ENCODE measurements at places on chromosomes 11 and 22. TPM values are rescaled to one million over a fixed set of nuclear protein-coding genes. Genes with fewer than 3 reads are reported as not detected.

DNA sequence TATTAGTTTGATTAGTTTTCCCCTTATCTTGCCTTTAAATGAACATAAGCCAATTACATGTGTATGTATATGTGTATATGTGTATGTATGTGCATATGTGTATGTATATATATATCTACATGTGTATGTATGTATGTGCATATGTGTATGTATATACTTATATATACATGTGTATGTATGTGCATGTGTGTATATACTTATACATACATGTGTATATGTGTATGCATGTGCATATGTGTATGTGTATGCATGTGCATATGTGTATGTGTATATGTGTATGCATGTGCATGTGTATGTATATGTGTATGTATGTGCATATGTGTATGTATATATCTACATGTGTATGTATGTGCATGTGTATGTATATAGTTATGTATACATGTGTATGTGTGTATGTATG lies 65.5 kb upstream of the CCT8L2 start:
- H3K27me3 ChIP-seq: no peaks in the 10 kb centered on the region
- H3K36me3 ChIP-seq: no peaks in the 10 kb centered on the region
- no peak for DNase-seq

GRCh38 chr22:20423008-20423905 lies 14.4 kb downstream of the SCARF2 start:
- peaks cover 21% of the 10 kb centered on the region for H3K27me3 ChIP-seq
- peaks cover 10% of the 10 kb centered on the region for H3K36me3 ChIP-seq
- H3K4me1 ChIP-seq: peaks cover 25% of the 10 kb centered on the region
- H3K27ac ChIP-seq: peak overlapping the region; percentile 33

GRCh38 chr11:15569305-15570025 lies 454.7 kb downstream of the INSC start:
- H3K4me3 ChIP-seq: no peak overlapping the region
- H3K4me1 ChIP-seq: no peaks in the 10 kb centered on the region
- H3K27ac ChIP-seq: peak overlapping the region; percentile 41
- no peaks in the 10 kb centered on the region for H3K36me3 ChIP-seq
- DNase-seq: no peak
- no peaks in the 10 kb centered on the region for H3K27me3 ChIP-seq

Gene CST6
- total RNA-seq: 11.0 TPM

- H3K36me3 ChIP-seq: no peaks in the 10 kb centered on the region
- no peak overlapping the region for H3K4me3 ChIP-seq
- peaks cover 18% of the 10 kb centered on the region for H3K4me1 ChIP-seq
These were observed 13.0 kb downstream of the OAF start for GRCh38 chr11:120223793-120224192.

GRCh38 chr11:95243673-95244072 lies 12.7 kb upstream of the SESN3 start:
- no peak overlapping the region for H3K4me3 ChIP-seq
- H3K4me1 ChIP-seq: peaks cover 6% of the 10 kb centered on the region
- no peaks in the 10 kb centered on the region for H3K27me3 ChIP-seq
- no peak for DNase-seq
- H3K27ac ChIP-seq: no peak overlapping the region
- no peaks in the 10 kb centered on the region for H3K36me3 ChIP-seq

DNA sequence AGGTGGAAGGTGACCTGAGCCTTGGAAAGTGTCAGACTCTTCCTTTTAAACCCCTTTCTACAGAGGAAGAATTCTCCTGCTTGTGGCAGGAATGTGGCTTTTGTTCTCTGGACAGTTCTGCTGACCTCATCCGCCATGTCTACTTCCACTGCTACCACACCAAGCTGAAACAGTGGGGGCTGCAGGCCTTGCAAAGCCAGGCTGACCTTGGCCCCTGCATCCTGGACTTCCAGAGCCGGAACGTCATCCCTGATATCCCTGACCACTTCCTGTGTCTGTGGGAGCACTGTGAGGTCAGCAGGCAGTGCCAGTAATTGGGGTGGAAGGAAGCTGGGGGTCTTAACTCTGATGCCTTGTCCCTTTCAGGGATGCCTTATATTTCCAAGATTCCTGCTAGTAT lies 9.3 kb downstream of the HINFP start:
- H3K27ac ChIP-seq: no peak overlapping the region
- H3K4me1 ChIP-seq: no peaks in the 10 kb centered on the region
- no peaks in the 10 kb centered on the region for H3K27me3 ChIP-seq
- peaks cover 88% of the 10 kb centered on the region for H3K36me3 ChIP-seq
- H3K4me3 ChIP-seq: no peak overlapping the region

Gene APOA5
- total RNA-seq: 0.41 TPM

DNA sequence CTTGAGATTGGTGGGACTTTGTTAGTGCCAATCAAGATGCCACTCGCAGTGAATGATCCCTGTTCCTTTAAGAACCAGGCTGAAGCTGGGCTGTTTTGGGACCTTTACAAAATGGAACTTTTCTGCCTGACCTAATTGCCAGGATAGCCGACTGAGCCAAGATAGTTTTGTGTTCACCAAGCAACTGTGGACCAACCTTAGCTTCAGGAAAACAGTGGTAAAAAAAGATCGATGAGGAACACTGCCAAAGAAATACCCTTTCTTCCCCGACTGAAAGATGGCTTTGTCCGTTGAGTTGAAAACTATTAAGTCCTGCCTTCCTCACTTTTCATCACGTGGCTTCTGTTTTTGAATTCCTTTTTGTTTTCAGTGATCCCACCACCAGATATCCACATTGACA lies 157.9 kb upstream of the SORL1-AS1 start:
- no peaks in the 10 kb centered on the region for H3K27me3 ChIP-seq
- DNase-seq: no peak
- H3K4me3 ChIP-seq: no peak overlapping the region
- peaks cover 79% of the 10 kb centered on the region for H3K36me3 ChIP-seq
- H3K27ac ChIP-seq: no peak overlapping the region
- H3K4me1 ChIP-seq: no peaks in the 10 kb centered on the region

DNA sequence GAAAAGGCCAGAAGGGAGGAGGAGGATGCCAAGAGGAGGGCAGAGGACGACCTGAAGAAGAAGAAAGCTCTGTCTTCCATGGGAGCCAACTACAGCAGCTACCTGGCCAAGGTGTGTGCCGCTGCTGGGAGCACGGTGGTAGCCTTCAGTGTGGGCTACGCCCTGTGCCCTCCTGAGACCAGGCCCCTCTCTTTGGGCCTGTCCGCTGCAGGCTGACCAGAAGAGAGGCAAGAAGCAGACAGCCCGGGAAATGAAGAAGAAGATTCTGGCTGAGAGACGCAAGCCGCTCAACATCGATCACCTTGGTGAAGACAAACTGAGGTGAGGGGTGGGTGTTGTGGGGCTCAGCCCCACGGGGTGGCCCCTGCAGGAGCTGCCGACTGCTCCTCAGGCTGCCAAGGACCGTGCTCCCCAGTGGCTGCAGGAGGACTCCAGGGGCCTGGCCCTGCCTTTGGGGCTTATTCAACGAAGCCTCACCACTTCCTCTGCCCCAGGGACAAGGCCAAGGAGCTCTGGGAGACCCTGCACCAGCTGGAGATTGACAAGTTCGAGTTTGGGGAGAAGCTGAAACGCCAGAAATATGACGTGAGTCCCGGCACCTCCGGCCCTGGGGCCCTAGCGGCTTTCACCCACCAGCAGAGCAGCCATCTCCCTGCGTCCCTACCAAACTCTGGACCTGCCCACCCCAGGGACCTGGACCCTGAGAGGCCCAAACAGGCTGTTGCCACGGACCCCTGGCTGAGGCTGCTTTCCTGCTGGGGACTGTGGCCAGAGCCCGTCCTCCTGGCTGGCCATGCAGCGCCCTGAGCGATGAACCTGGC lies 12.6 kb upstream of the MRPL23 start:
- no peaks in the 10 kb centered on the region for H3K4me1 ChIP-seq
- H3K27me3 ChIP-seq: peaks cover 4% of the 10 kb centered on the region
- DNase-seq: peak; percentile 36
- no peaks in the 10 kb centered on the region for H3K36me3 ChIP-seq

Gene CTSW
- 20.6 TPM for total RNA-seq

Gene KCNE3
- 34.9 TPM for total RNA-seq

Gene TNNT3
- 4.7 TPM for total RNA-seq

DNA sequence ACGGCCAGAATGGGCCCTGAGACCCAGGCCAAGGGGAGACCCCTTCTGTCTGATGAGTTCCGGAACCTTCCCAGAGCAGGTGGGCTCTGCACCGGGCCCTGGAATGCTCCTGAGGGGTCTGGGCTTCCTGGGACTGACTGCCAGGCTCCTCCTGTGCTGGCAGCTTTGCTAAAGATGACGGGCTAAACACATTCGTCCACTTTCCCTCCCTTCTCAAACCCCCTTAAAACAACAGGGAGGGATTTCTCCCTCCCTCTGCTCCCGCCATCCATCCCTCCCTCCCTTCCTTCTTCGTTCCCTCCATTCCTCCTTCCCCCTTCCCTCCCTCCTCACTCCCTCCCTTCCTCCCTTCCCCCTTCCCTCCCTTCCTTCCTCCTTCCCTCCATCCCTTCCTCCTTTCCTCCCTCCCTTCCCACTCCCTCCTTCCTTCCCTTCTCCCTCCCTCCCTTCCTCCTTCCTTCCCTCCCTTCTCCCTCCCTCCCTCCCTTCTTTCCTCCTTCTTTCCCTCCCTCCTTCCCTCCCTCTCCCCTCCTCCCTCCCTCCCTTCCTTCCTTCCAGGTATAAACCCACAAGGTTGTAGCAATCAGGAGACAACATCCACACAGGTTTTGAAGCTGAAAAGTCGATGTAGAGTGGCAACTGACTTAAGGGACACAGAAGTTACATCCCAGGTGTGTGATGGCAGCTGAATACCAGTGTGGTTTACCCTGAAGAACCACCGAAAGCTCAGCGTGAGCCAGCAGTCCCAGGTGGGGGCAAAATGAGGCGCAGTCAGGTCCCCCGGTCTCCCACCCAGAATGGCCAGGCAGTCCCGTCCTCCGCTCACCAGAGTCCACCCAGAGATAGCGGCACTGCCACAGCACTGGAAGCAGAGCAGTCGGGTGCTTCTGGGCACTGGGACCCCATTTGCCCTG lies 18.8 kb upstream of the MGAT3 start:
- H3K4me3 ChIP-seq: peak overlapping the region; percentile 31
- peaks cover 18% of the 10 kb centered on the region for H3K27me3 ChIP-seq
- peaks cover 7% of the 10 kb centered on the region for H3K36me3 ChIP-seq
- H3K27ac ChIP-seq: no peak overlapping the region

- peaks cover 3% of the 10 kb centered on the region for H3K36me3 ChIP-seq
- H3K4me1 ChIP-seq: peaks cover 24% of the 10 kb centered on the region
- H3K27me3 ChIP-seq: no peaks in the 10 kb centered on the region
- DNase-seq: peak; percentile 27
- H3K27ac ChIP-seq: no peak overlapping the region
These were observed 83.4 kb downstream of the FBLN1 start for GRCh38 chr22:45585946-45586540.

GRCh38 chr11:67983951-67984350 lies 19.9 kb downstream of the UNC93B1 start:
- H3K27ac ChIP-seq: no peak overlapping the region
- H3K27me3 ChIP-seq: no peaks in the 10 kb centered on the region
- H3K36me3 ChIP-seq: no peaks in the 10 kb centered on the region
- no peak overlapping the region for H3K4me3 ChIP-seq

Gene C11orf97
- total RNA-seq: 2.5 TPM

Gene HTR3A
- total RNA-seq: not detected

DNA sequence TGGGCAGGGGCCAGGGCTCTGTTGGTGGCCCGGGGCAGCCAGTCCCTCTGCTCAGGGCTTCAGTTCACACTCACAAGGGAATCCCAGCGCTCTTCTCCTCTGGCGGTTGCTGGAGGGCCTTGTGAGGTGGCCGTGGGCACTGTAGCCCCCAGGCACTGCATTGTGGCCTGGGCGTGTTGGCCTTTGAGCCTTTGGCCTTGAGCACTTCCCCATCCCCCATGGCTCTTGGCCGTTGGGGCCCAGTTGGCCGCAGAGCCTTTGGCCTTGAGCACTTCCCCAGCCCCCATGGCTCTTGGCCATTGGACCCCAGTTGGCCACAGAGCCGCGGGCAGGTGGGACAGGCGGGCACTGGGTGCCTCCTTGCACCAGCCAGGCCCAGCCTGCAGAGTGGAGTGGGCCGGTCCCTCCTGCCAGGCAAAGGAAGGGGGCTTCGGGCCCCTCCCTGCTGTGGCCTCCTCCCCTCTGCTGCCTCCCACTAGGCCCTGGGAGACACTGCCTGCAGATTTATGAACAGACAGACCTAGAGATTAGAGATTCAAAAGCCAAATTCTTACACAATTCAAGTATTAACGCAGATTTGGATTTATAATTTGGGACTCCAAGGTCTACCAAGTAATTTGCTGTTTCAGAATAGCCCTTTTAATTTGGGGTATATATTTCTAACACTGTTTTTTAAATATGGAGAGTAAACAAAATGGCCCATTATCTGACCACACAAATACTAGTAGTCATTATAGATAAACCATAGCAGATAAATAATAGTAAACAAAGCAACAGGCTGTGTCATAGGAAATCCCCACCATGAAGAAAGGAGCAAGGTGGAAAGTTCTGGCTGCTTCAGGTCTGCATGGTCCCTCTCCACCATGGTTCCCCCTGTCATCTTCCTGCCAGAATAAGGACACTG lies 18.2 kb upstream of the TXNRD2 start:
- peak overlapping the region; percentile 38 for H3K4me3 ChIP-seq
- H3K27ac ChIP-seq: peak overlapping the region; percentile 6
- H3K4me1 ChIP-seq: peaks cover 40% of the 10 kb centered on the region
- no peaks in the 10 kb centered on the region for H3K27me3 ChIP-seq
- peaks cover 16% of the 10 kb centered on the region for H3K36me3 ChIP-seq
- peak; percentile 42 for DNase-seq

Gene C11orf52
- 14.6 TPM for total RNA-seq

Gene SAA4
- 0.62 TPM for total RNA-seq

- H3K27me3 ChIP-seq: no peaks in the 10 kb centered on the region
- no peaks in the 10 kb centered on the region for H3K4me1 ChIP-seq
- no peaks in the 10 kb centered on the region for H3K36me3 ChIP-seq
- H3K27ac ChIP-seq: no peak overlapping the region
- H3K4me3 ChIP-seq: no peak overlapping the region
- no peak for DNase-seq
These were observed 14.7 kb downstream of the SCUBE2 start for GRCh38 chr11:9076661-9077060.

DNA sequence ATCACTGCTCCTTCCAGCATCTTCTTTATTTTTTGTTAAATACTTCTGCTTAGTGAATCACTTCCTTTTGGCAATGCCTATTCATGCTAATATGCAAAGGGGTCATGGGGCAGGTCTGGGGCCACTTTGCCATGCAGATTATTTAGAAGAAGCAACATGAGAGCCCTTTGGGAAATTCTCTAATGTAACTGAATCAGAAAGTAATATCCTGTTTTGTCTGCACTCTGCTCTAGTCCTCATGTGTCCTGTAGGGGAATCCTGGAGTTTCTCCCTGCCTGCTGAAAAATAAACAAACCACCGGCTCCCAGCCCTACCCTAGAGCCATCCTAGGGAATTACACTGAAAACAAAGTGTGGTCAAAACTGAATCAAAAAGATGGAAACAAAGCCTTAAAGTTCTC lies 176.5 kb upstream of the POU2AF2 start:
- H3K4me3 ChIP-seq: no peak overlapping the region
- H3K27ac ChIP-seq: no peak overlapping the region
- no peaks in the 10 kb centered on the region for H3K36me3 ChIP-seq
- DNase-seq: no peak

Gene ASPHD2
- total RNA-seq: 1.5 TPM

GRCh38 chr11:104410336-104410735 lies 246.4 kb upstream of the PDGFD start:
- no peaks in the 10 kb centered on the region for H3K4me1 ChIP-seq
- H3K27ac ChIP-seq: no peak overlapping the region
- H3K4me3 ChIP-seq: no peak overlapping the region
- no peak for DNase-seq

Gene ARHGAP8
- 18.2 TPM for total RNA-seq

Measured in lower lobe of right lung (tissue), 2 donors.